ENCODE measurements at places on chromosomes 16 and 17.
A peak's percentile ranks its signal among the peaks of the same experiment; 100 is the strongest.

GRCh38 chr16:11169641-11170040 lies 86.4 kb downstream of the SOCS1 start:
- DNase-seq, result no peak

- DNase-seq, result no peak
These were observed 46.6 kb downstream of the NOG start for GRCh38 chr17:56640116-56640515.

GRCh38 chr16:76532188-76532973 lies 255.2 kb downstream of the CNTNAP4 start:
- DNase-seq, result no peak

GRCh38 chr16:27758544-27758943 lies 208.6 kb downstream of the KATNIP start:
- no peak for DNase-seq

DNA sequence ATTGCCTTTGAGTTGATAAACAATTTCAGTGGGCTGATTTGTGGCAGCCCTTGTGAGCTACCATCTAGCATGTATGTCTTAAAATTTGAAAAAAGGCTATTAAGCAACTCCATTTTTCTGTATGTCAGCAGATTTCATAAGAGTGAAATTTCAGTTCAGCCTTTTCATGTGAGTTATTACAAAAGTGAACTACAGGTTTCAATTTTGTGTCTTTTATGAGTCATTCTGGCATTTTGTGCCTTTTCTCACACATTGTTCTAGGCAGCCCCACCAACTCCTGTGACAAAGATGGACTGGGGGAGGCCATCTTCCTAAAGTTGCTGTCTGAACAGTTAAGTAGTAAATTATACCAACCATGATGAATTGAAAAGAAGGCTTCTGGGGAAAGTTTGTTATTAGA lies 52.1 kb downstream of the USP10 start:
- DNase-seq, result no peak

DNA sequence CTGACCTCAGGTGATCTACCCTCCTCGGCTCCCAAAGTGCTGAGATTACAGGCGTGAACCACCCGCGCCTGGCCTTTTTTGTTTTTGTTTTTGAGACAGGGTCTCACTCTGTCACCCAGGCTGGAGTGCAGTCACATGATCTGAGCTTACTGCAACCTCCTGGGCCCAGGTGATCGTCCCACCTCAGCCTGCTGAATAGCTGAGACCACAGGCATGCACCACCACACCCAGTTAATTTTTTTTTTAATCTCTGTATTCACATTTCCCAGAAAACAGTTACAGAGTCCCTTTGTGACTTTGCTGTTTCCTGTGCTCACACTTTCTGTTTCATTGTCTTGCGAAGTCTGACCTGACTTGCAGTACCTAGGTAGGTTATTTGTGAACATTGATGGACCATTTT lies 2.7 kb downstream of the CLUAP1 start:
- DNase-seq, result no peak

DNA sequence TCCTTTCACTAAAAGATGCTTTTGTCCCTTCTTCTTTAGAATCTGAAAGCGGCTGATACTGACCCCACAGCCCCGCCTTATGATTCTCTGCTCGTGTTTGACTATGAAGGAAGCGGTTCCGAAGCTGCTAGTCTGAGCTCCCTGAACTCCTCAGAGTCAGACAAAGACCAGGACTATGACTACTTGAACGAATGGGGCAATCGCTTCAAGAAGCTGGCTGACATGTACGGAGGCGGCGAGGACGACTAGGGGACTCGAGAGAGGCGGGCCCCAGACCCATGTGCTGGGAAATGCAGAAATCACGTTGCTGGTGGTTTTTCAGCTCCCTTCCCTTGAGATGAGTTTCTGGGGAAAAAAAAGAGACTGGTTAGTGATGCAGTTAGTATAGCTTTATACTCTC lies 10.1 kb upstream of the TANGO6 start:
- DNase-seq, result no peak

DNA sequence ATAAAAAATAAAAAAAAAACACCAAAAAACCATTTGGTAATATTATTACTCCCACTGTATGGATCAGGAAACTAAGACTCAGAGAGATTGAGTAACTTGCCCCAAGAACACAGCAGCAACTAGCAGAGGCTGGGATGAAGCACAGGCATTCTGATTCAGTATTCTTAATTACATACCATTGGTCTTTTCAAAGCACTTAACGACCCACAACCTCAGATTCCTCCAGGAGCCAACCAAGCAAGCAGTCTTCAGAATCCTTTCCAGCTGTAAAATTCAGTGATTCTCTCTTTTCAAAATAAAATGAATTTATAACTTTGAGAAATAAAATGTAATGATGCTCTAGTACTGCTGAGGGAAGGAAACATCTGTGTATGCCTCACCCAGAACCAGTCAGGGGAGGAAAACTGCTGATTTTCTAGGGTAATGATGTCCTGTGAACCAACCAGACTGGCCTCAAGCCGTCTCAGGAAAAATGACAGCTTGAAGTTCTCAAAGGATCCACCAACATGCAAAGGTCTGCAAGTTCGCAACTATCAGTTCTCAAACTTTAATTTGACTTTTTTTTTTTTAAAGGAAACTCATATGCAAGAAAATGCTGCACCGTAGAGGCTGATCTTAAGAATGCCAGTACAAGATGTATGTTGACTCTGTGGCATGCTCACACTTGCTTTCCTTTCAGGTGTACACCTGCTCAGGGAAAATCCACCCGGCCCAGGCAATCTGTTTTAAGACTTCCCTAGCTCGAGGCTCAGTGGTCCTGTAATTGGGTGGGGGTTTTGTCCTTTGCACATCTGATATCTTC lies 9.0 kb downstream of the CUEDC1 start:
- no peak for DNase-seq

GRCh38 chr16:50591800-50592771 lies 43.9 kb downstream of the NKD1 start:
- peak; percentile 69 for DNase-seq

- no peak for DNase-seq
These were observed 14.0 kb downstream of the RPH3AL start for GRCh38 chr17:338442-339192.

- DNase-seq, result no peak
These were observed 29.5 kb upstream of the RPH3AL start for GRCh38 chr17:381941-382643.

- no peak for DNase-seq
These were observed 14.2 kb downstream of the SNX20 start for GRCh38 chr16:50666658-50667496.

- no peak for DNase-seq
These were observed 24.3 kb downstream of the METTL22 start for GRCh38 chr16:8645831-8646230.

GRCh38 chr16:87486713-87487247 lies 6.0 kb downstream of the ZCCHC14 start:
- no peak for DNase-seq

DNA sequence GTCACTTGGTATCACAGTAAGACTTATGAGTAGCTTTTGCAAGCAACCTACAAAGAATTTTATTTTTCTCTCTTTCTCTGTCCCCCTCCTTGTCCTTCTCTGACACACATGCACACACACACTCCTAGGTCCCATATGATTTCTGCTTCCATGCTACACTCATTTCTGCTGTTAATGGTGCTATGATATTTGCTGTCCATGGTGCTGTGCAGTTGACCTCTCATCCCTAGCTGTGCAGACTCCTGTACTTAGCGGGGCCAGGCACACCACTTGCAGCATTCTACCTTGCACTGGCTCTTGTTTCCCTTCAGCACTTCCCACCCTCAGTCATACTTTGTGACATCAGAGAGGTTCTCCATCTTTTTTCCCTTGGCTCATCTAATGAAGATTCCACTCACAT lies 158.9 kb upstream of the CNTNAP4 start:
- DNase-seq, result no peak

- no peak for DNase-seq
These were observed 56.2 kb upstream of the ELAC2 start for GRCh38 chr17:13074026-13074425.

DNA sequence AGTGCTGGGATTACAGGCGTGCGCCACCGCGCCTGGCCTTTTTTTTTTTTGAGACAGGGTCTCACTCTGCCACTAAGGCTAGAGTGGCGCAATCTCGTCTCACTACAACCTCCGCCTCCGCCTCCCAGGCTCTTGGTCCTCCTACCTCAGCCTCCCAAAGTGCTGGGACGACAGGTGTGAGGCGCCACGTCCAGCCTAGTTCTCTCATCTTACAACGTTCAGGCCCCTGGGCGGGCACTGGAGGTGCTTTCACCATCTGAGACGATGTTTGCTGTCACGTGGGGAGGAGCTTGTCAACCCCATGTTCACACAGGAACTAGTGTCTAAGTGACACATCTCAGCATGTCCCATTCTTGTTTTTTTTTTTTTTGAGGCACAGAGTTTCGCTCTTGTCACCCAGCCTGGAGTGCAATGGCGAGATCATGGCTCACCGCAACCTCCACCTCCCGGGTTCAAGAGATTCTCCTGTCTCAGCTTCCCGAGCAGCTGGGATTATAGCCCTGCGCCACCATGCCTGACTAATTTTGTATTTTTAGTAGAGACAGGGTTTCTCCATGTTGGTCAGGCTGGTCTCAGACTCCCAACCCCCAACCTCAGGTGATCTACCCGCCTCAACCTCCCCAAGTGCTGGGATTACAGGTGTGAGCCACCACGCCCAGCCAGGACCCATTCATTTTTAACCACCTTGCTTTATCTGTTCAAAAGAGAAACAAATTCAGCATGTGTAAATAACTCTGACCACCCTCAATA lies 5.2 kb upstream of the FANCA start:
- DNase-seq, result no peak
